ENCODE measurements at places on chromosomes 7 and 10.
A peak's percentile ranks its signal among the peaks of the same experiment; 100 is the strongest.

- no peak for DNase-seq
These were observed 578 bp downstream of the CACUL1 start for GRCh38 chr10:118754229-118754555.

DNA sequence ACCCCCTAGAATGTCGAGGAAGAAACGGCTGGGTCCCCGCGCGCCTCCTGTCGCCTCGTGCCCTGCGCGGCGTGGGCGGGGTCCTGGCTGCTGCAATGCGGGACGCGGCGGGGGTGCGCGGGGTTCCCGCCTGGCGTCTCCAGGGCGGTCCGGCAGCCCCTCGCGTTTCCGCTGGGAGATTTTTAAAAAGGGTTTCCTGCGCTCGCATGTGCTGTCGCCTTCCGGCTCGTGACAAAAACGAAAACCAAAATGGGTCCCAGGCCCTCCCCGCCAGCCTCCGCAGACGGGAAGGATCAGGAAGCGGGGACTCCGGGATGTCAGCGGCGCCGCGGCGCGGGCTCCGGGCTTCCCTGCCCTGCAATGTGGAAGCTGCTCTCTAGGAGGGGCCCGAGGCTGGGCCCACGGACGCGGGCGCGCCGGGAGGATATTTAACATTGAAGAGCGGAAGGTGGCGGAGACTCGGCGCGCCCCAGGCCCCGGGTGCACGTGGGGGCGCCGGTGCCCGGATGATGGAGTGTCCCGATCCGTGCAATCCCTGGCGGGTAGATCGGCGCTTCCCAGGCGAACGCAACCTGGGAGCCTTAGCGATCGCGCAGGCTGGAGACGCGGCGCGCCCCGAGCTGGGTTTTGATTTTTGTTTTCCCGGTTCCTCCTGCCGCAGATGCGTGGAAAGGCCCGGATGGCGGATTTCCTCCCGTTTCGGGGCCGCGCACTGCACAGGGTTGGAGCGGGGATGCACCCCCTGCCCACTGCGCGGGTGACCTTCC lies 1.0 kb downstream of the PFKP start:
- DNase-seq = no peak

DNA sequence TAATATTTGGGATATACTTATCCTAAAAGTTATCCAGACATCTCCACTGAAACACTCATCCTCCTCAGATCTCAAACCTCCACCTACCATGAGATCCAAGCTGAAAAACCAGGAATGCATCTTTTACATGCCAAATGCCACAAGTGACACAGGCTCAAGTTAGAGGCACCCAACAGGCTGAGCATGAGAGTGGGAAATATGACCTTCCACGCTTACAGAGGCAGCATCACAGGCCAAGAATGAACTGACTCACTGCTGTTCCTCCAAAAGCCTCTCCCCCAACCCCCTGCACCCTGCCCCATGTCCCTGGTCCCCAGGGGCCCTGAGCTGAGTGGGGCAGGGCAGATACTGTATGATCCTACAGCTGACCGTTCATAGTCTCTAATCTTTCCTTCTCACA lies 4.8 kb upstream of the MTPAP start:
- DNase-seq = peak; percentile 75

DNA sequence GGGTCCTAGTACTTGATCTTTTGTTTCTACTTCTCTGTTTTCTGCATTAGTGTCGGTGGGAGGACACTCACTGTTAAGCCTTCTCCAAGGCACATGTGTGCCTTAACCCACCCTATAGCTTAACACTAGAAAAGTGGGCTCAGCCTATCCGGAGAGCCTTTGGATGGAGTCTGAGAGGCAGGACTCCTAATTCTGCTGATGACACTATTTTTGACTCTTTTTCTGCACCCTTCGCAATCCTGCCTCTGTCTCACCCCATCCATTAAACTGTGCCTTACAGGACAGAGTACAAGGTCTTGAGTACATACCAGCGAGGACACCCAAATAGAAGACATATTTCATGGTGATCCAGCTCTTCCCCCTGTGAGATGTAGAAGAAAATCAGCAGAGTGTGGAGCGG lies 577 bp downstream of the PRSS37 start:
- DNase-seq = no peak

- no peak for DNase-seq
These were observed 1.6 kb upstream of the KIAA1217 start for GRCh38 chr10:24207341-24207740.

- no peak for DNase-seq
These were observed 74.0 kb upstream of the VWDE start for GRCh38 chr7:12477620-12478019.

DNA sequence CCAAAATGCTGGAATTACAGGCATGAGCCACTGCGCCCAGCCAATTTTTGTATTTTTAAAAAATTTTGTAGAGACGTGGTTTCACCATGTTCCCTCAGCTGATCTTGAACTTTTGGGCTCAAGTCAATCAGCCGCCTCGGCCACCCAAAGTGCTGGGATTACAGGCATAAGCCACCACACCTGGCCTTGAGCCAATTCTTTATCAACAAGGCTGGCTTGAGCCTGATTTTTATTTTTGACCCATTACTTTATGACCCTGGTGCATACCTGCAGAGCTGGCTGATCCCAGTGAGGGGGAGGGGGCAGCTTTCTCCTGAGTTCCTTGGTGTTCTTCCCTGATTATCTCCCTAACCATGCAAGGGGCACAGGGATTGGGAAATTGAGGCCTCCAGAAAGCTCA lies 15.8 kb upstream of the CPA1 start:
- no peak for DNase-seq

- DNase-seq = no peak
These were observed 1139.9 kb upstream of the LRRN3 start for GRCh38 chr7:109950821-109951564.

- DNase-seq = no peak
These were observed 51.2 kb downstream of the OTUD1 start for GRCh38 chr10:23490115-23490514.

DNA sequence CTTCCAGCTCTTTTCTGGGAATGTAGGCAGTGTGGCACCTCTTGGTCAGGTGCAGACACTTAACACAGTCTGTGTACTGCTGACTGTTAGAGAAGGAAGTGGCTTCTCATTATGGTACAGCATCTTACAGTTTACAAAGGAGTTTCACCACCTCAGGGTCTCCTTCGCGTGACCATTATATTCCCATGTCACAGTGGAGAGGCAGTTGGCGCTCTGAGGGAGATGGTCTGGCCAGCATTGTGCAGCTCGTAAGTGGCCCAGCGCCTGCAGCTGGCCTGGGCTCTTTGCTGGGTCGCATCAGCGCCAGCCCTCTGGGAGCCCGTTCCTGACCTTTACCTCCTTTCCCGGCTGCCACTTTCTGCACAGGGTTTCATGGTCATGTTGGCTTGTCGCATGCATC lies 15.4 kb downstream of the TSPAN15 start:
- no peak for DNase-seq

DNA sequence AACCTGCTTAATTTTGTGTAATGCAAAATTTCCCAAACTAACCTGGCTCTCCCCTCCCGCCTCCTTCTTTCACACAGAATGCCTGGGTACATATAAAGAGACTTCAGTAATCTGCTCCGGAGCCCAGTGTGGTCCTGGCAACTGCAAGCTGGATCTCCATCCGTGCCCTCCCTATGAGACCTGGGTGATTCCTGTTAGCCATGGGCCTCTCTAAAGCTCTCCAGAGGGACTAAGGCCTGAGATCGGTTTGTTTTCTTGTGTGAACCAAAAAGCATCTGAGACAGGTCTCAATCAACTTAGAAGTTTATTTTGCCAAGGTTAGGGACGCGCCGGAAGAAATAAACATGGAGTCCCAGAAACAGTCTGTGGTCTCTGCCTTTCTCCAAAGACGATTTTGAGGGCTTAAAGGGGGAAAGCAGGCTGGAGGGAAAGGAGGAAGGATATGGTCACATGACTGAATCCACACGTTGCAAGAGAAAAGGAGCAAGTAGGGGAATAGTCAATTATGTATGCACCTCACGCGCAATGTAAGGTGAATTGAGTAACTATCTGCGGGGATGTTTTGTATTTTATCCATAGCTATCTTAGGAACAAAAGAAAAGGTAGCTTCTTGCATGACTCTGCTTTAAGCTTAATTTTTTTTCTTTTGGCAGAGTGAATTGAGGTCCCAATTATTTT lies 46.2 kb upstream of the CCDC3 start:
- no peak for DNase-seq

DNA sequence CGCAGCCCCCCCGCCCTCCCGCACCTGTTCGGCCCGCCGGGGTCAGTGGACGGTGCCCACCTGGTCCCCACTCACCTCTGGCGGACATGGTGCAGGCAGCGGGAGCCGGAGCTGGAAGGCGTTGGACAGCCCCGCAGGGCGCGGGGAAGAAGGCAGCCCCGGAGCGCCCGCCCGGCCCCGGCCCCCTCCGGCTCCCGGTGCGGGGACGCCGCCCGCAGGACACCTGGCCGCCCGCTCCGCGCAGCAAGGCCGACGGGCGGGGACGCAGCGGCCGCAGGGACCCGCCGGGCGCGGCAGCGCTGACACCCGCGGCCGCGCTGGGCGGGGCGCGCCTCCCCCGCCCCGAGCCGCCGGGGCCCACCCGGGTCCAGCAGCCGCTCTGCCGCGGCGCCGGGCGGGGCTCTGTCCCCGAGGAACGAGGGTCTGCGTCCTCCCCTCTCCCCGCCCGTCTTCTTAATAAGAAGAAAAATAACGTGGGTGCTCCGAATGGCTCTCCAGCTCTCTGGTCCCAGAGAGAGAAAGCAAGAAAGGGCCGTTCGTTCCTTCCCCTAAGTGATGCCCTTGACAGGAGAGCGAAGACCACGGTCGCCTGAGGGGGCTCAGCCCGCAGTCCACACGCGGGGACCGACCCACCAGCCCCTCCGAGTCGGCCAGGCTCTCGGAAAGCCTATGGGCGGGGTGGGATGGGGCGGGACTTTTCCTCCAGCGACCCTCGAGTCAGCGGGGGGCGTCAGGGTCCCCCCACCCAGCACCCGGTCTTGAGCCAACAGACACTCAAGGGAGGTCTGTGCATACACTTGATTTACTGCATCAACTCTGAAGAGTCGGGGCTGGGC lies 53.4 kb upstream of the FHIP2A start:
- DNase-seq = no peak

GRCh38 chr10:103021150-103021899 lies 103.2 kb downstream of the CNNM2 start:
- DNase-seq = no peak

DNA sequence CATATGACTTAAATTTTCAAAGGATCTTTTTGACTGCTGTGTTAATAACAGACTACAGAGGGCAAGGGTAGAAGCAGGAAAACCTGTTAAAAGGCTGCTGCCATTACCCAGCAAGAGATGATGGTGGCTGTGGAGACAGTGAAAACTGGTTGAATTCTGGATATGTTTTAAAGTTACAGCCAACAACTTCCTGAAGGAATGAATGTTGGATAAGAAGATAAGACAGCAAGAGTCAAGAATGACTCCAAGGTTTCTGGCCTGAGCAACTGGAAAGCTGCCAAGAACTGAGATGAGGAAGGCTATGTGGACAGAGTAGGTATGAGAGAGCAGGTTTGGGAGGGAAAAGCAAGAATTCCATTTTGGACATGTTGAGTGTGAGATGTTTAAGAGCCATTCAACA lies 19.1 kb downstream of the CNOT4 start:
- DNase-seq = no peak

- DNase-seq = no peak
These were observed 104.1 kb upstream of the LAMB4 start for GRCh38 chr7:108234281-108234680.

- no peak for DNase-seq
These were observed 47.6 kb downstream of the ZMIZ1 start for GRCh38 chr10:79116368-79116767.

- DNase-seq = no peak
These were observed 172.1 kb upstream of the AOAH start for GRCh38 chr7:36896418-36896817.

- DNase-seq = no peak
These were observed 29.4 kb upstream of the SGMS1 start for GRCh38 chr10:50653142-50653541.

DNA sequence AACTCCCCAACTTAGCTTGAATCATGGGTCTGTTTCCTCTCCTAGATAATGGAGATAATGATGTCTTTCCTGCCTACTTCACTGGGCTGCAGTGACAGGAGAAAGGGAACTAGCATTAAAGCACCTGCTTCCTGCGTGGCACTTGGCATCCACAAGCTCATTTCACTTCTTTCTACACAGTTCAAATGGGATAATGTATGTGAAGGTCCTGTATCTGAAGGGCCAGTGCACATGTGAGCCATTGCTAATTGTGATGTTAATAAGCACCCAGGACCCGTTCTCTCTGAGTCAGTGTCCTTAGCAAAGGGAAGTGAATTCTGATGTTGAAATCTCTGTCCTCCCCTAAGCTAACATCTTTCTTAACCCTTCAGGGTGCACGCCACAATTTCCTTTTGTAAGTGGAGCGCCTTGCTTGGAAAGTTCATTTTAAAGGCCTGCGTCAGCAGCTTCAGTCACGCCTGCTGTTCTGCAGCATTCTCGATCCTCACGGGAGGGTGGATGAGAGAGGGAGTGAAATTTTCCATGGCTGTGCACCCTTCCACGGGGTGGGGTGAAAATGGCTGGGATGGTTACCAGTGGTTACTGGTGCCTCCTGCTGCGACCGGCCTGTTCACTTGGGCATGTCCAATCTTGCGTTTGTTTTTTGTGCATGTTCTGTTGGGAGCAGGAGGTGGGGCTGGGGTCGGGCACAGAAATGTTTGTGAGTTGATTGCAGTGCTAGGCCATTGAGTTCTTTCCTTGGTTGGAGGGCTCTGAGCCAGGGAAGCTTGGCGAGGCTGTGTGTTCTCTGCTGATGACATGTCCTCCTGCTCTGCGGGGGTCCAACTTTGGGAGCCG lies 59.2 kb downstream of the HK1 start:
- peak; percentile 65 for DNase-seq

DNA sequence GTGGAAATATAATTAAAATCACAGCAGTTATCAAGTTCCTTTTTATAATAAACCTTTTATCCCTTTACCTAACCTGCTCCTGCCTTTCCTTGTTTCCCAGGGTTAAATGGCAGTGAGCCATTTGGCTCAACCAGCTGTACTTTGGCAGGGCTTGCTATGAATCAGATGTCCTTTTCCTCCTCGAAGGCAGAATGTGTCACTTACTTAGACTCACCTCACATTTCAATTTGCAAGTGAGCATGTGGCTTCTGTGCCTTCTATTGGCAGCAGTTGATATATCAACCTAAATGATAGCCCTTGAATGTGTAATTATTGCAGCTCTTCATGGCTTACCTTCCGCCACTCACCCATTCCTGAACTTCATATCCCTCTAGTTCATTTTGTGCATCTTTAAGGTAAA lies 301.7 kb downstream of the CSTF2T start:
- peak; percentile 46 for DNase-seq

DNA sequence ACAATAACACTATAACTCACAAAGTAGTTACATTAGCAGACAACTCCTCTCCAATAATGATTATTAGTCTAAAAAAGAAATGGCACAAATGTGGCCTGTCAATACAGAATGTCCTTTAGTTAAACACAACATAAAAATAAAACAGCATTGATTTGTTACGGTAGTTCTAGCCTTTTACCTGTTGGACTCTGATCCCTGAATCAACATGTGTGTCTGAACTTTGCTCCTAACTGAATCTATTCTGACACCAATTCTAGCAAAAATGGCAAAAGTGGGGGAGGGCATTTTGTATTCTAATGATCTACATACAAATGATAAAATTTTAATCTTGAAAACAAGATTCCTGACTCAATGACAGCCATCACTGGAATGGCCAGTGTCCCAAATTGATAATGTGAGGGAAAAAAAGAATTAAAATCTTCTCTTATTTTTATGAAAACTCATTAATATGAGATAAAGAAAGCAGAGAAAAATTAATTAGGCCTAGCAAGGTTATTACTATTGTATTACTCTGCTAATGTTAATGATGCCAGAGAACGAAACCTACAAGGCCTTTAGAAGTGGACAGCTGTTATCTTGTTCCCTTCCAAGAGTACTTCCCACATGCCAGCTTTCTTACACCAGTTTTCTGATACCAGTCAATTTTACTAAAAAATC lies 30.2 kb downstream of the FRA10AC1 start:
- no peak for DNase-seq

- DNase-seq = no peak
These were observed 22.4 kb upstream of the CREB3L2 start for GRCh38 chr7:138024343-138024691.

Data from BJ (cell line).